GDM1 (cell line): ENCODE measurements at places on chromosomes 6 and 20.

- no peak for DNase-seq
Observed at GRCh38 chr20:33127422-33128097, 40.4 kb upstream of the BPIFA2 start.

GRCh38 chr6:161630674-161631073, 356.8 kb upstream of the AGPAT4 start:
- no peak for DNase-seq

DNA sequence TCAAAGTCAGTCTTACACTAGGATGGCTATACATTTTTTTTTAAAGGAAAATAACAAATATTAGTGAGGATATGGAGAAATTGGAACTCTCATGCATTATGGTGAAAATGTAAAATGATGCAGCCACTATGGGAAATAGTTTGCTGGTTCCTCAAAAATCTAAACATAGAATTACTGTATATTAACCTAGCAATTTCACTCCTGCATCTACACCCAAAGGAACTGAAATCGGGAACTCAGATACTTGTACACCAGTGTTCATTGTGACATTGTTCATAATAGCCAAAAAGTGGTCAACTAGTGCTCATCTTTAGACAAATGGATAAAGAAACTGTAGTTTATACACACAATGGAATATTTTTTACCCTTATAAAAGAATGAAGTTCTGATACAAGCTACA, 110.7 kb downstream of the UTRN start:
- no peak for DNase-seq

DNA sequence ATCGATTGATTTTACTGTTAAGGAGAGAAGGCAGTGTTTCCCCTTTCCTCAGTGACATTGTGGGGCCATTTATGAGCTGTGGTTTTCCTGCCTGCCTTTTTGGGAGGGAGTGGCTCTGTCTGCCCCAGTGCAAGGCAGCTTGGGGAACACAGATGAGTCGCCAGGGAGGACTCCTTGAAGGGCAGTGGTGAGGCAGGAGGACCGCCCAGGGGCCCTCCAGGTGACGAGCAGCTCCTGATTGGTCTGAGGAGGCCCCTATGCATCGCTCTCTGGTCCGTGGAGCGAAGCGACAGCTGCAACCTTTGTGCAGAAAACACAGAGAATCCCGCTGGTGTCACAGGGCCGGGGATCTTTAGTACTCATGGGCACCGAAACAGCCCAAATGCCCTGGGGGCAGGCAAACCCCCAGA, 100.3 kb downstream of the TMEM242 start:
- peak; percentile 64 for DNase-seq

GRCh38 chr6:56868687-56869086, 86.2 kb upstream of the BEND6 start:
- no peak for DNase-seq

GRCh38 chr6:64733433-64733832, 973.6 kb downstream of the EYS start:
- no peak for DNase-seq

DNA sequence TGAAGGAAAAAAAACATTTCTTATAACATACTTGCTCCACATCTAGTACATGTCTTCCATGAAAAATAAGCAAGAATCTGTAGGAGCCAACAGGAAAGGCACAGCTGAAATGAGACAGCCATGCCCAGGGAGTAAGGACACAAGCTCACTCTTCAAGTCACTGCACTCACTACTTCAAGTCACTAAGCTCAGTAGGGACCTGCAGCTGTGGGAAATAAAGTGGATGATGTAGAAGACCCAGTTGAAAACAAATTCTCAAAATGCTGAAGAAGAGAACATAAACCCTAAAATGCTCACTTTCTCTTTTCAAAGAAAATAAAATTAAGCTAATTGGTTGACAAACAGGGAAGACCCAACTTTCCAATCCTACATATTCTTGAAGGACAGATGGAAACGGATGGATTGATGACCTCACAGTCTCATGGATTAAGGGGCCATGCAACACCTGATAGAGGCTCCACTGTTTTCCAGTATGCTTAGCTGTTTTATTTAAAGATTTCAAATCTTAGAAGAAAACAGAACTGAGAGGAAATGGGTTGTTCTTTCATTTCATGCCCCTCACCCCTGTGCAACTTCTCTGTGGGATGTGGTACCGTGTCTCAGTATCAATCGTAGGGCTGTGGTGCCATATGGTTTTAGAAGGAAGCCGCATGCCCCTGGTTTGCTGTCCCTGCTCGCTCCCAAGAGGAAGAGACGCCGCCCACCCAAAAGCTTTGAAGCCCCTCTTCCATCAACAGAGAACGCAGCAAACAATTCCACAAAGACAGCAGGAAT, 133.3 kb downstream of the WDR27 start:
- no peak for DNase-seq

DNA sequence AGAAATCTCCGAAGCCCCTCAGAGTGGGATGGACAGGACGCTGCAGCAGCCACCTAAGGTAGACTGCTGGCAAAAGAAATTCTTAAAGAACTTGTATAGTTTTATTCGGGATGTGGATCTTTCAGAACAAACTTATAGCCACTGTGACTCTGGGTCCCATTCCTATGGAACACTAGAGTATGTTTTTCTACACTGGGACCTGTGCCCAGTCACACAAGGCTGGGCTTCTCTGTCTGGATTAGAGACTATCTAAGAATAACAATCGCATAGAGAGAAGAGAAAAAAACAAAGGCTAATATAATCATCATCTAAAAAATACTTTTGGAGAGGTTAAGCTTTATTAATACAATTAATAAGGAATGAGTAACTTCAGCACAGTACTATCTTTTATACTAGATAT, 28.9 kb downstream of the RMND1 start:
- DNase-seq = no peak

- DNase-seq = no peak
Observed at GRCh38 chr6:129890164-129890563, 29.0 kb upstream of the TMEM244 start.
